Stomach (tissue), 19 donors: ENCODE measurements at places on chromosomes 1 and 21. TPM values are rescaled to one million over a fixed set of nuclear protein-coding genes. Genes with fewer than 3 reads are reported as not detected.

Gene MAP1LC3C
- total RNA-seq = 9.4 TPM

Gene SELENOF
- 101 TPM for total RNA-seq

Gene PRAMEF5
- total RNA-seq = not detected

Gene ALX3
- total RNA-seq = not detected

Gene OR2L8
- not detected for total RNA-seq

Gene NPPB
- total RNA-seq = not detected

Gene NUP133
- 51.0 TPM for total RNA-seq

DNA sequence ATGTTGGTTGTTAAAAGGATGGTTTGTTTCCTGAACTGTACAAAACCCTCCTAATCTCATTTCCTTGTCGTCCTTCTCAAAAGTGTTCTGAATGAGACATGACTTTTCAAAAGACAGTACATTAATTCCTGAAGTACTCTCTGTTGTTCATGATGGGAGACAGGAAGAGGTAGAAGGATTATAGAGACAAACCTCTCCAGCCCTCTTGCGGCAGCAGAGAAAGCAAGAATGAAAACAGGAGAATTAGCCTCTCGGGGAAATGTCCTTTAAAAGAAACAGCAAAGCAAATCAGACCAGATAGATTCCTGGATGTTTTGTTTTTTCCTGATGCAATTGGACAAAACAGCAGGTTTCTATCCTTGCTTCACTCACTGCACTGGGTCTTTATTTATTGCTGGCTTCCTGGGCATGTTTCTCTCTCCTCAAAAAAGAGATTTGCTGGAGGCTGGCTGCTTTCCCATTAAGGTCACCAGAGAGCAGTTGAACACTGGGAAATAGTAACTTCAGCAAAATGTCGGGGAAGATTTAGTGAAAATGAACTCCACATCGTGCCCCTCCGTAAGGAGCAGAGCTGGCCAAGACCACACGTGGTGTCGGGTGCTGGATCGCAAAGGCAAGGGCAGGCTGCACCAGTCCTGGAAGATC lies 145.8 kb upstream of the SYT6 start:
- no peaks in the 10 kb centered on the region for H3K36me3 ChIP-seq
- no peak overlapping the region for H3K4me3 ChIP-seq
- H3K27me3 ChIP-seq = no peaks in the 10 kb centered on the region
- no peak overlapping the region for H3K27ac ChIP-seq
- DNase-seq = no peak

DNA sequence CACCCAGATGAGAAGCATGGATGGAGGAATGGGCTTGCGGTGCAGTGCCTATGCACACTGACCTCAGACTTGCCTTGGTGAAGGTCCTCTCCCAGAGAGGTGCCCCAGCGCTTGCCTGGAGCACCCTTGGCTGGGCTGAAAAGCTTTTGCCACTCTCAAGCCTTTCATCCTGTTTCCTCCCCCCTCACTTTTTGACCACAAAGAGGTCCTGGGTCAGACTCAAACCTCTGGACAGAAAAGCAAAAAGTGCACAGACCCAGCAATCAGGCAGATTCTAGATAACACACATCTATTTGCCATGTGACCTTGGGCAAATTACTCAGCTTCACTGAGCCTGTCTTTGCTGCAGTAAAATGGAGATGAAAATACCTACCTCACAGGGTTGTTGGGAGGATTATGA lies 7.3 kb downstream of the TMEM35B start:
- H3K36me3 ChIP-seq = peaks cover 31% of the 10 kb centered on the region
- no peak for DNase-seq
- H3K27me3 ChIP-seq = no peaks in the 10 kb centered on the region
- H3K4me1 ChIP-seq = peaks cover 8% of the 10 kb centered on the region
- H3K27ac ChIP-seq = no peak overlapping the region

DNA sequence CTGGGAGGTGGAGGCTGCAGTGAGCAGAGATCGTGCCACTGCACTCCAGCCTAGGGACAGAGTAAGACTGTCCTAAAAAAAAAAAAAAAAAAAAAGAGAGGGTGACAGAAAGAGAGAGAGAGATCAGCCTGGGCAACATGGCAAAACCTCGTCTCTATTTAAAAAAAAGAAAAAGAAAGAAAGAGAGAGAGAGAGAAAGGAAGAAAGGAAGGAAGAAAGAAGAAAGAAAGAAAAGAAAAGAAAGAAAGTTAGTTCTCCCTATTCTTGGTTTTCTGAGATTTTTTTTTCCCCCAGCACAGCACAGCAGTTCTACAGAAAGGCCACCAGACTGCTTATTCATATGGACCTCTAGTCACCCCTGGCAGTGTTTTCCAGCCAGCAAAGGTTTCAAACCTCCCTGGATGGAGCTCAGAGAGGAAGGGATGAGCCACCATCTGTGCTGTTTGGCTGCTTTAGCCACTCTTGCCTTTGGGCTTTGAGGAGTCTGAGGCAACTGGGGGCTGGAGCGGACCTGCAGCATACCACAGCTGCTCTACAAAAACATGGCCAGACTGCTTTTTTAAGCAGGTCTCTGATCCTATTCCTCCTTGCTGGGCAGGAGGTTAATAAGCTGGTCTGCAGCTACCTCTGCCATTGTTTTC lies 10.6 kb downstream of the S100A6 start:
- no peak overlapping the region for H3K27ac ChIP-seq
- H3K27me3 ChIP-seq = no peaks in the 10 kb centered on the region
- no peaks in the 10 kb centered on the region for H3K36me3 ChIP-seq
- H3K4me3 ChIP-seq = no peak overlapping the region

DNA sequence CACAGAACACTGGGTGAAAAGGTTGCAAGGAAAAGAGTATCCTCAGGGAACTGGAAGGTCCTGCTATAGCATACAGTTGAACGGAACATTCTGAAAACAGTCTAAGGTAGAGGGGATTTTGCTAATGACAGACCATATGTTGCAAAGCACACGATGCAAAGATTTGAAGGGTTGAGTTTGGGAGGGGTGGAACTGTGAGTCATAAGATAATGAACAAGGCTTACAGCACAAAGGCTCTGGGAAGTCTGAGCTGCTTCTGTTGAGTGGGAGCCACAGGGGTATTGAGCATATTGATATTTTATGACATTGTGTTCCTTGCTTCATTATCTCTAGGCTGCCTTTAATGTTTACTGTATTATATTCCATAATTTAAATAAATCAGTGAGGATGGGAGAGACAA lies 104.9 kb downstream of the PLPPR4 start:
- no peak overlapping the region for H3K4me3 ChIP-seq
- no peaks in the 10 kb centered on the region for H3K4me1 ChIP-seq
- H3K27ac ChIP-seq = no peak overlapping the region
- DNase-seq = no peak

GRCh38 chr1:179066471-179066870 lies 15.4 kb upstream of the TOR3A start:
- no peak overlapping the region for H3K4me3 ChIP-seq
- H3K4me1 ChIP-seq = no peaks in the 10 kb centered on the region
- peaks cover 73% of the 10 kb centered on the region for H3K36me3 ChIP-seq

GRCh38 chr1:51733793-51734522 lies 117.1 kb downstream of the OSBPL9 start:
- no peaks in the 10 kb centered on the region for H3K27me3 ChIP-seq
- H3K4me1 ChIP-seq = peaks cover 94% of the 10 kb centered on the region
- no peak for DNase-seq

DNA sequence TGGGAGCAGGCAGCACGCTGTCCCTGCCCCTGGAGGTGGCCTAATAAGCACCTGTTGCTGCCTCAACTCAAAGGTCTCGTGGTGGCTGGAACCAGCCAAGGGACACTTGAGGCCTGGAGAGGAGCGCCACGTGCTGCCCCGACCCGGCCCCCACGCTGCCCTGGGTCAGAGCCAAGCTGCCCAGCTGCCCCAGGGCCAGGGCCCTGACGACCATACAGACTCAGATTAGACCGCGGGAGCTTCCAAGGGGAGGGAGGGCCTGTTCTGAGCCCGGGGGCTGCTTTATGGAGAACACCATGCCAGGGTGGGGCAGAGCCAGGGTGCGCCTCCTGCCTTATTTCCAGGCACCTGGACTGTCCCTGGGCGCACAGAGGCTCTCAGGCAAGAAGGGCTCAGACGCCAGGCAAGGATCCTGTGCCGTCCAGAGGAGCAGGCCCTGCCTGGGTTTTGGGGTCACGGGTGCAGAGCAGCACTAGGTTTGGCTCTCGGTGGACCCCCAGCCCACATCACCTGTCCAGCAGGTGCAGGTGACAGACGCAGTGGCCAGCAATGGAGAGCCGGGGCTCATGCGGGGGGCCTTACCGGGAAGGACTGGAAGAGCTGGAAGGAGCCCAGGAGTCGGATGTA lies 18.6 kb downstream of the KRTAP10-1 start:
- no peak overlapping the region for H3K27ac ChIP-seq
- H3K27me3 ChIP-seq = no peaks in the 10 kb centered on the region

DNA sequence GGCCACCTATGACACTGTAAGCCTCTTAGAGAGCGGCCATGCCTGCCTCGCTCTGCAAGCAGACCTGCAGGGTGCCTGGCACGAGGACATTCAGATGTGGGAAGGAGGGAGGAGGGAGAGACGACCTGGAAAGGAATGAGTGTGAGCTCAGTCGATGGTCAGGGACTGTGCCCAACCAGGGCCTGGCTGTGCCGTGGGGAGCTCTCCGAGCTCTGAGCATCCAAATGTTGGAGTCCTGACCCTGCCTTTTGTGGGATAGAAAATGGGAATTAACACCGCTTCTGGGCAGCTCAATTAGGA lies 7.3 kb downstream of the CSTB start:
- no peak overlapping the region for H3K27ac ChIP-seq
- H3K4me1 ChIP-seq = peaks cover 11% of the 10 kb centered on the region
- H3K36me3 ChIP-seq = peaks cover 13% of the 10 kb centered on the region
- no peak overlapping the region for H3K4me3 ChIP-seq

DNA sequence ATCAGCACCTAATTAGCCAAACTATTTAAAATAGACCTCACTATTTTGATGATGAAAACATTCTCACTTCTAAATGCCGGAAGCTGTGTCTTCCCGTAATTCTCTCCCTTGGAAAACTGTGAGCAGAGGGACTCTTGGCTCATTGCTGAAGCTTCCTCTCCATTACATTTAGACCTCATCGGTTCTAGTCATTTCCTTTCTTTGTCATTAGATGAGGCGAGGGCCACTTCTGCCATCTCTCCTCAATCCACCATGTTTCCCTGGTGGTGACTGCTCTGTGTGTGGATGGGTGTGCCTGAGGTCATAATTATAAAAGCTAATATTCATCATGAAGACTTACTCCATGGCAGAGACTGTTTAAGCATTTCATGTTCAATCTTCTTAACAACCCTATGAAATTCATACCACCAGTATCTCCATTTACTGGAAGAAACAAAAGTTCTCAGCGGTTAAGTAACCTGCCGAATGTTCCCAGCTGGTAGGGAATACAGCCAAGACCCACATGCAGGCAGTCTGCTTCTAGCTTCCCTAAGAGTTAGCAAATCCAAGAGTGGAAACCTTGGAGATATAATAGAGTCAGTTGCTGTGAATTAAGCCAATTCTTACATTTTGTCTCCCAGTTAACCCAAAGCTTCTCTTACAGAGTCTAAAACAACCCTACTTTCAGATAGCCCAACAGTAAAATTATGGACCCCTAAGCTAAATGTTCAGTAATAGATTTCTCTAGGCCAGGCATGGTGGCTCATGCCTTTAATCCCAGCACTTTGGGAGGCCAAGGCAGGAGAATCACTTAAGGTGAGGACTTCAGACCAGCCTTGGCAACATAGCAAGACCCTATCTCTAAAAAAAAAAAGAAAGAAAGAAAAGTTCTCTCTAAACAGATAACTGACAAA lies 156.2 kb downstream of the ZBTB18 start:
- no peak overlapping the region for H3K4me3 ChIP-seq
- no peak overlapping the region for H3K27ac ChIP-seq
- H3K4me1 ChIP-seq = no peaks in the 10 kb centered on the region
- DNase-seq = no peak
- no peaks in the 10 kb centered on the region for H3K36me3 ChIP-seq

DNA sequence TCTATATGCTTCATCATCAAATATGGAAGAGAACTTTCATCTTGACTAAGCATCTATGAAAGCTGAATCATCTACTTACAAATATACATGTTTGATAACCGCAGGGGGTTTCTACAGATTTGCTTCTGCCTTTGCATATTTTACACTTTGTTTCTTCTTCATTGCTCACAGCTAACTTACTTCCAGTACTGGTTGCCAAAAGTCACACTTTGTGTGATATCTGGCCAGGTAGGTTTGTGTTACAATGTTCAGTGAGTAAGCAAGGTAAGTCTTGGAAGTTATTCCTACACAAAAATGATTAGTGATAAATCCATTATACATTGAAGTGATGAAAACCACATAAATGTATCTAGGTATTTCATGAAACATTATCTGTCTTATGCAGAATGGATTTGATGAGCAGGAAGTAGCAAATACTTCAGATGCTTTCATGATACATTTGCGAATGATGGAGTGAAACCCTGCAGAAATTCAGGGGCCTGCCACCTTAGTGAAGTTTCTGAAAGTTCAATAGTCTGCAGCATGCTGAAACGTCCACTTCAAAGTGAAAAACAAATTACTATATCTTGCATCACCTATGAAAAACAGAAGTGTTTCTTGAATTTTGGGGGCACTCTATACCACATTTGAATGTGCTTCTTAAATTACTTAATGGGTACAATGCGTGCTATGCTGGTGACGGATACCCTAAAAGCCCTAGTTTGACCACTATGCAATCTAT lies 187.3 kb downstream of the ATP6V1G3 start:
- H3K27ac ChIP-seq = no peak overlapping the region
- no peak overlapping the region for H3K4me3 ChIP-seq
- H3K27me3 ChIP-seq = no peaks in the 10 kb centered on the region
- no peak for DNase-seq
- no peaks in the 10 kb centered on the region for H3K36me3 ChIP-seq

DNA sequence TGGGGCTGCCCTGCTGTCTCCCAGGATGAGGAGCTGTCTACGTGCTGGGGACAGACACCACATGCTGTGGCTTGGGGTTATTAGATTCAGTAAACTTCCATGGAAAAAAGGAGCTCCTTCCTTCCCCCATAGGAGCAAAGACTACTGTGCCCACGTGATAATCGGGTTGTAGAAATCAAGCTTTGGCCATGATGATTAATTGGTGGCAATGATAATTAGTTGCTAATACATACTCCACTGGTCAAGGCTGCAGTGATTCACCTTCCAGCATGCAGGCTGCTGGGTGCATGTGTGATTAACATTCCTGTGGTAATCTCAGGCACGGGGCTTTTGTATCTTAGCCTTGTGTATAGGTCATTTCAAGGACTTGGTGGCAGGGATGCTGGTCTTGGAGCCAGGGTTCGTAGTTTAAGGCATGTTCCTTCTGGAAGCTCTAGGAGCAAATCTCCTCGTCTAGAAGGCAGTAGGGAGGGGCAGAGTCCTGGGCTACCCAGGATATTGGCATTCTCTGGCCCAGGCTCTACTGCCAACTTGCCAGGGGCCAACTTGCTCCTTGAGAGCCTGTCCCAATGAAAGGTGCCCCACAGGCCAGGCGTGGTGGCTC lies 41.4 kb downstream of the TMCO4 start:
- peaks cover 31% of the 10 kb centered on the region for H3K36me3 ChIP-seq
- no peaks in the 10 kb centered on the region for H3K4me1 ChIP-seq
- H3K27ac ChIP-seq = no peak overlapping the region
